ENCODE measurements at places on chromosomes 4 and X.
A peak's percentile ranks its signal among the peaks of the same experiment; 100 is the strongest.

DNA sequence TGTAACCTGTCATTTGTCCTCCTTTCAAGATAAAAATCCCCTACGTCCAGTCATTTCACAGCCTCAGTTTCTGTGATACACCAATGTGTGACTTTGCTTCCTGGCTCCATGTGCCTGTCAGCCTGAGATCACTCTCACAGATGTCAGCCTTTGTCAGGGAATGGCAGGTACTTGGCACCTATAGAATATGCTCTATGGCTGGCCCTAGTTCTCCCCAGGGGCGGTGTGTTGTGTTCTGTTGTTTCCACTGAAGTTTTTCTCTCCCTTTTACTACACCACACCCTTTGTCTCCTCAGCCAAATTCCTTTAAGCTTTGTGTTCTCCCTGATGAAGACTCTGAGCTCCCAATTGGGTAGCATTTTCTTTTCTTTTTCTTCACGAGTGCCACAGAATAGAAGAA lies 81.7 kb downstream of the ALPK1 start:
- no peak for DNase-seq

GRCh38 chr4:156295676-156296195 lies 342.1 kb upstream of the CTSO start:
- DNase-seq = no peak

DNA sequence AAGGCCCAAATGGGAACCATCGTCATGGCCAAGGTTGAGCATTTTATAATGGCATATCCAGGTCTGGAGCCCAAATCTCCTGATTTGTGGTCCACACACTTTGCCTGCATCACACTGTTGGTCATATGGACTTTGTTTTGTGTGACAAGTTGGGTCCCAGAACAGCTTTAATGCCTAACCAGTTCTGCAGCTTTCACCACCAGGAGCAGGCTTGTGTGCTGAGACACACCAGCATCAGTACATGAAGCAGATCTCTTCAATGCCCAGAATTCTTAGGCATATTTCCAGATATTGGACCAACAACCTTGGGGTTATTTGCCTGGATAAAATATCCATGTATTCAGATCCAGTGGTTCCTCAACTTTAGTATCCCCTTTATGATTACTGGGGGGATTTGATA lies 371.3 kb downstream of the FBXW7 start:
- no peak for DNase-seq

DNA sequence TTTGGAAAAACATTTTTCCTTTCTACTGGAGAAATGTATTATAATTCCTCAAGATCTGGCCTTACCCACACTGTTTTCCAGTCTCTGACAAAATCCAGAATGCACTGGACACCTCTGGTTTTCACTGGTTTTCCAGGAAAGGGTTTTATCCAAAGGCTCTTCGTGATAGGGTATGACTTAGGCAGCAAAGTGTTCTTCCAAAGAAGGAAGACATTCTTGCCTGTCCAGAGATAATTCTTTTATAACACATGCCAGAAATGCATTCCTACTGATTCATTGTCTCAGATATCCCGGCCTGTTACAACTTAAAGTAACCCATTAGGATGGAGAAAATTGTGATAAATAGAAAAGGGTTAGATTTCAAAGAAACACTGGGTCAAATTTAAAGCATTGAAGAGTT lies 2343.1 kb downstream of the PCDH7 start:
- no peak for DNase-seq

- no peak for DNase-seq
Observed at GRCh38 chr4:83178029-83178428, 63.5 kb upstream of the PLAC8 start.

DNA sequence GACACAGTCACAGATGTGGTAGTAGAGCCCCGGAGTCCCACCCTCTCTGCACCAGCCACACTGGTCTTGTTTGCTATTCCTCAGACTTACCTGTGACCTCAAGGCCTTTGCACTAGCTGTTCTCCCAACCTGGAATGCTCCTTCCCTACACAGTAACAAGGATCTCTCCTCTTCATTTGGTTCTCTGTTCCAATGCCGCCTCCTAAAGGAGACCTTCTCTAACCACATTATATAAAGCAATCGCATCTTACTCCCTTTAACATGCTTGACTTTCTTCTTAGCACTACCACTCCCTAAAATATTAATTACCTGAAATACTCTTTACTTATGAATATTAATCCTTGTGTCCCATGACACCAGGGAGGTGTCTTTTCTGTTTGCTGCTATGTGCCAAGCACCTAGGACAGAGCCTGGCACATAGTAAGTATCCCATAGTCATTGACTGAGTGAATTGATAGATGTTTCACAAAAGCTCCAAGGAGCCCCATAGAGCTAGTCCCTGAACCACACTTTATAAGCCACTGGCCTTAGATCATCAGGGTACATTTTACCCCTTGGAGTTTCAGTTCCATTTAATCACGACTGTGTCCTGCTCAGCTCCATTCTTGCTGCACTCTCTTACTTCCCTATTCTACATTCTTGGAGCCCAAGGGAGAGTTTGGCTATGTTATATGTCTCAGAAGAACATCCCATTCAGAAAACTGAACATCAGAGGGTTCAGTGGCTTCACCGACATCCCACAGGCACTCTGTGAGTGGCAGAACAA lies 312.7 kb downstream of the RAB28 start:
- DNase-seq = no peak

GRCh38 chr4:20916106-20916505 lies 215.8 kb downstream of the PACRGL start:
- DNase-seq = no peak

DNA sequence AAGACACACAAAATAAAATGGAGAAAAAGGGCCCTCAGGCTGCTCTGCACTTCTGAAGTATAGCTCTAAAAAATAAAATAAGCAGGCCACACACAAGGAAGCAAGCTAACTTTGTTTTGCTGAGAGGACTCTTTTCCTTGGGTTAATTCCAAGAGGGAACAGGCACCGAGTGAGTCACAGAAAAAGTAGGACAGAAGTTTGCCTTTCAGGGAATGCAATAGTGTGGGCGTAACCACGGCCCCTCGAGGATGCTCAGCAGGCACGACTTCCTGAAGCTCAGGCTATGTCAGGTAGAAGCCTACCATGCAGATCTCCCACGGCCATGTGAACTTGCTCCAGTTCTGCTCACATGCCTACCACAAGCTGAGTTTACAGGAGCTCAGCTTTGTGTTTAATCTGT lies 22.1 kb downstream of the PPP1R2C start:
- peak; percentile 26 for DNase-seq

GRCh38 chrX:72351606-72352334 lies 46.1 kb upstream of the CITED1 start:
- DNase-seq = peak; percentile 13

GRCh38 chr4:165504184-165504583 lies 125.4 kb downstream of the CPE start:
- no peak for DNase-seq

DNA sequence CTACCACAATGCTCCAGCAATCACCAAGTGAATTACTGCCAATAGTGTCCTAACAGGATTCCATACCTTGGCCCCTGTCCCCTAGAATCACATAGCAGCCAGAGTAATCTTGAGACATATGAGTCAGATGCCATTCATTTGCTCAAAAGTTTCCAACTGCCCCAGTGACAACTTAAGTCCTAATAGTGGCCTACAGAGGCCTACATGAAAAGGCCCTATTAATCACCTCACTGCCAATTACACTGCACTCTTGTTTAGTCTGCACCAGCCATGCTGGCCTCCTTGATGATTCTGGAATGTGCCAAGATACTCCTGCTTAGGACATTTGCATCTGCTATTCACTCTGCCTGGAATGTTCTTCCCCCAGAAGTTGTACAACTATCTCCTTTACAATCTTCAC lies 130.7 kb downstream of the NR3C2 start:
- DNase-seq = no peak

- DNase-seq = no peak
Observed at GRCh38 chr4:40502220-40502619, 127.4 kb downstream of the RBM47 start.

- DNase-seq = no peak
Observed at GRCh38 chrX:69139516-69139915, 25.7 kb downstream of the PJA1 start.

DNA sequence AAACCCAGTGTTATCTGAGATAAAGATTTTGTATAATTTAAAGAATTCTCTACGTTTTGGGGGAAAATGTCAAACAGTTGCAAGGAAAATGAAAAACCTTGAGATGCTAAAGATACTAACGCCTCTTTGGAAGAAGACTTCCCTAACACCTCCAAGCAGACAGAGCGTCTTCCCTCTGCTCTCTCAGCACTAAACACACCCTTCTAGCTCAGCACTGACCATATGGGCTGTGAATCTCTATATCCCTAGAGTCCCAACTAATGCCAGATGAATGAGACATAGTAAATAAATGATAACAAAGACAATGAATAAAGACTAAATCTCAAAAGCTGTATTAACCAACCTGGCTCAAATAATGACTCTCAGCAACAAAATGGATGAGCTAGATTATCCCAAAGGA lies 13.3 kb downstream of the FUNDC1 start:
- no peak for DNase-seq

- no peak for DNase-seq
Observed at GRCh38 chrX:112808651-112809195, 31.9 kb downstream of the AMOT start.

DNA sequence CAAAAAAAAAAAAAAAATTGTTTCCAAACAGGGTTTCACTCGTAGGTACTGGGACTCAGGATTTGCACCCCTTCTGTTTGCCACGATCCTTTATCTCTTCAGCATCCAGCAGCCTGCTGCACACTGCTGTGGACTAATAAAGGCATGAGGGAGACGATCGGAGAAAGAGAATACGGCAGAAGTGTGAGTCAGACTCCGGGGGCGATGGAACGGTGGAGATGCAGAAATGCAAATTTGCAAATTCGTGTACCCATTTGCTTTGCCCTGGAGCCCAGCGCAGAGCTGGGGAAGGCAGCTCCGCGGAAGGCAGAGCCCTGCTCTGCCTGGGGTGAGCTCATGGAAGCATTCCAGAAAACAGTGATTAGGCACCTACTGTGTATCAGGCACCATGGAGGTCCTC lies 270.3 kb downstream of the ASMT start:
- DNase-seq = no peak

GRCh38 chrX:109537324-109537665 lies 651 bp downstream of the NXT2 start:
- DNase-seq = no peak

DNA sequence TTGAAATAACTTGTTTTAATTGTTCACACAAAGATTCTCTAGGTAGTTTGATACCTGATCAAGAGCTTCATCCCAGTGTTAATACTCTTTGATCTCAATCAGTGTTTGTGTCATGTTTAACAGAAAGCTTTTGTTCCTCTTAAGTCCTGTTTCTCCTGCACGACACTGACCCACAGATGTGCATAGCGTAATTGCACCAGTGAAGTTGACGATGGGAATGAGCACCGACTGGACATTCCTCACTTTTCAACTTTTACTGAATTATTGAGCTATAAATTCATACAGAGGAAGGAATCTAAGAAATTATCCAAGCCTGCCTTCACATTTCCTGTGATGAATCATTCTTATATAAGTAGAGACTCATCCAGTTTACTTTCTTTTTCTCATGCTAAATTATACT lies 878.7 kb upstream of the TENM3 start:
- DNase-seq = no peak

DNA sequence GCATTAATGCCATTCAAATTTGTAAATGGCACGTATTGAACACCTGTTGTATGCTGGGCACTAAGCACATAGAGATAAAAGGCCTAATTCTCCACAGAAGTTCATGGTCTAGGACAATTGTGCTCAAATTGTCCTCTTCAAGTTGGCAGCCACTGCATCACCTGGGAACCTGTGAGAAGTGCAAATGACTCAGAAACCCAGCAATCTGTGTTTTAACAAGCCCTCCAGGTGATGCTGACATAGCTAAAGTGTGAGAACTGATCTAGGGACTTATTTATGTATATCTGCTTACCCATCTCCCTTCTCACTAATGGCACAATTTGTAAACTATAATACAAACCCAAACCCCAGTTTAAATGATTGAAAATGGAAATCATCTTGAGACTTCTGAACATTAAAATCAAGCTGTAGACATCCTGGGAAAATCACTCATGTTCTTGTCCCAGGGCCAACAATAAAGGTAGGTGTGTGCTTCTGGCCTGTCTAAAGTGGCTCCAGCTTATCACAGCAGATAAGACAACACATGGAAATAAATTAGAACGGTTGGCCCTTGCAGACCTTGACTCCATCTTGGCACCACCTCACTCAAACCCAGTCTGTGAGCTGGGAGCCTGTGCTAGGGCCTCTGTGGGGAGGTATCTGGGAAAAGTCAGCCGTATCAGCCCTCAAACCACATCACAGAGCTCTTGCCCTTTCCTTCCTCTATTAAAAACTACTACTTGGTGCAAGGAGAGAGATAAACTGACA lies 46.8 kb downstream of the UCHL1 start:
- DNase-seq = no peak

DNA sequence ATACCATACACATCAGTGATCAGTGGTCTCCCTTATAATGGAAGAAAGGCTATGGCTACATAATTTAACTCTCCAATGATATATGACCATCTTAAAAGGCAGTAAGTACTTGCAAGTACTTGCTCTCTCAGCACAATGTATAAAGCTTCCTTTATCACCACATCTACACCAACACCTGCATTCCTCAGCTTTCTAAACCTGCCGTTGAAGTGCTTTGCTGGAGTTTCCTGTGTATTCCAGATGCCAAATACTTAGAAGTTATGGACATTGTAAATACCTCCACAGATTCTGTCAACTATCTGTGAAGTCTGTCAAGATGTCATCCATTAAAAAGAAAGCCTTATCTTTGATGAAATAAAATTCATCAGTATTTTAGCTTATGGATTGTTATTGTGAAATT lies 335.0 kb upstream of the GALNTL6 start:
- DNase-seq = no peak

DNA sequence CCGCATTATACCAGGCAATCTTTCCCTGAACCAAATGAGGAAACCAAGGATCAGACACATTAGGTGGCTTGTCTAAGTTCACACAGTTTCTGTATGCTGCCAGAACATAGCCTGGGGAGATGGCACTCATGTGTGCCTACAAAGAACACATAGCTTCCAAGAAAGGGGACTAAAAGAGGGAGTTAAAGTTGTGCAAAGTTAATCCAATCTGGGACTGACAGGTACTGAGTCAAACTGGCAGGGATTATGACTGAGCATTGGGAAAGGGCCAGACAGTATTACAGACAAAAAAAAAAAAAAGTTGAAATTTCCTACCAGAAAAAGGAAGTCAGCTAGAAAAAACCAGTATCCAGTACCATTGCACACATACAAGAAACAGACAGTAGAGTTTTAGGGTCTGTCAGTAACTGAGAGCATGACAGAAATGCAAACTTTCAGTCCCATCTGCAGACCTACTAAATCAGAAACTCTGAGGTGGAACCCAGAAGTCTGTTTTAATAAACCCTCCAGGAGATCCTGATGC lies 37.2 kb downstream of the ADAMTS3 start:
- DNase-seq = no peak

- DNase-seq = no peak
Observed at GRCh38 chr4:98720871-98721480, 62.6 kb upstream of the TSPAN5 start.

DNA sequence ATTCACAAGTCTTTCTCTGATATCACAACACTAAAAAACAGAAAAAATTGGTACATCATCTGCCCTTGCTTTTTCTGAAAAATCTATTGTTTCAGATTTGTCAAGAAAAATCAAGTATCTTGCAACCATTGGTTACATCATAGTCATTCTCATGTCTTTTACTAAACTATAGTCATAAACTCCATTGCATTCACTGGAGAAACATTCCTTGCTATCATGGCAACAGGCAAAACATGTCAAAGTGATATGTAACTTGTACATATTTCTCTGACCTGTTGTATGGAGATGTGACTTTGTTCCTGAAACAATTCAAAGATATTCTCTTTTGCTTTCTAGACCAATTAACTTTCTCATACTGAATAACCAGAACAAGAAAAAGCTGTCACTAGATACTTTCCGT lies 121.9 kb upstream of the ANK2 start:
- no peak for DNase-seq
